ENCODE measurements at places on chromosomes 6 and 20.

DNA sequence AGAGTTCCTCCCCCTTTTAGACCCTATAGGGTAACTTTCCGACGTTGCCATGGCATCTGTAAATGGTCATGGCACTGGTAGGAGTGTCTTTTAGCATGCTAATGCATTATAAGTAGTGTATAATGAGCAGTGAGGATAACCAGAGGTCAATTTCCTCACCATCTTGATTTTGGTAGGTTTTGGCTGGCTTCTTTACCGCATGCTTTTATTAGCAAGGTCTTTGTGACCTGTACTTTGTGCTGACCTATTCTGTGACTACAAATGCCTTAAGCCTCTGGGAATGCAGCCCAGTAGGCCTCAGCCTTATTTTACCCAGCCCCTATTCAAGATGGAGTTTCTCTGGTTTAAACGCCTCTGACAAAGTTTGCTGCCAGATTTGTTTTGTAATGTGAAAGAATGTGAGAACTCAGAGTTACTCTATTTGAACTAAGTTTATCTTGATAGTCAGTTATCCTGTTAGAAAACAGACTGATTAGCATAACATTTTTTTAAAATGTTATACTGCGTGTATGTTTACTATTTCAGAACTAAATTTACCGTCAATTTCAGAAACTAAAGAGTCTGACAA lies 111.3 kb upstream of the PRSS16 start:
- no peak for DNase-seq

DNA sequence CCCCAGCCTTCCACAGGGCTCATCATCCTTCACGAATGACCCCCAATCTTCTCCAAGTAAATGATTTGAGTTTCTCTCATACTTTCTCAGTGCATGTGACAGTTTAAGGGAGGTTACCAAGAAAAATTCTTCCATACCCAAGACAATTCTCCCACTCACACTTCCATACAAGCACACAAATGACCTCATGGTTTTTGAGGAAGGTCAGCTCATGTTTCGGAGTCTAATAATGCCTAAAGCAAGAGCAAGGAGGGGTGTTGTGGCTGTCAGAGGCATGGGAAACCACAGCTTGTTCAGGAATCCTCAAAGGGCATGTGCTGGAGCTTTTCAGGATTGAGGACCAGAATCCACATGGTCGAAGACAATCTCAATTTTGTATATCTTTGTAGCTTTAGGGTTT lies 279.0 kb downstream of the MAFB start:
- DNase-seq = no peak

- DNase-seq = no peak
These were observed 14.3 kb upstream of the SCRT2 start for GRCh38 chr20:689947-690346.

- no peak for DNase-seq
These were observed 85.0 kb downstream of the FNDC1 start for GRCh38 chr6:159254186-159254585.

DNA sequence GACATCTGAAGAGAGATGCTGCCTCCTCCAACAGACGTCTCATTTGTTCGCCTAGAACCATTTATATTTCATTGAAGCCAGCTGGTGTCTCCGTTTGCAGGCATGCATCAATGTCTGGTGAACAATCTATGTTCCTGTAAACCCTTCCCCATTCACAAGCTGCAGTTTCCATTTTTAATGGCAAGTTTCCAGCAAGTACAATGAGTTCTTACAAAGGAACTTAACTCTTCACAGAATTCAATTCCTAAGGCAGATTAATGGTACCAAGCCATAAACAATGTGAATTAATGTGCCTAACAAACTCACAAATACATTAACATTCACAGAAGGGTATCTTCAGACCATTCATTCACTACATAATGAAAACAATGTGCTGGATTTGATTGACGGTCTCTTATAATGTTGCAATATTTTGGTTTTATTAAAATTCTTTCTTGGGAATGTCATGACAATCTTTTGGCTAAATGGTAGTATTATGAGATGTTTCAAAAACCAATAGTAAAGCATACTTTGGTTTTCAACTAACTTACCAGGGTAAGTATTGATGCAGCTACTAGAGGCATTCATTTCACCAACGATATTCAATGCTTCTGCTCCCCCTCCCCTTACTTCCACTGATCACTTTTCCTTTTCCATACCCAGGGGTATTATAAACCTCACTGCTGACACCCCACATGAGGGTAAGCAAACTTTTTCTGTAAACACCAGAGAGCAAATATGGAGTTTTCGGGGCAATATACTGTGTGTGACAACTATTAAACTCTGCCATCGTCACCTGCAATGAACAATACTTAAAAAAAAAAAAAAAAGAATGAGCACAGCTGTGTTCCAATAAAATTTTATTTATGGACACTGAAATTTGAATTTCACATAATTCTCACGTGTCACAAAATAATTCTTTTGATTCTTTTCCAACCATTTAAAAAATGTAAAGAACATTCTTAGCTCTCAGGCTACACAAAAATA lies 4.2 kb downstream of the AKIRIN2 start:
- no peak for DNase-seq

DNA sequence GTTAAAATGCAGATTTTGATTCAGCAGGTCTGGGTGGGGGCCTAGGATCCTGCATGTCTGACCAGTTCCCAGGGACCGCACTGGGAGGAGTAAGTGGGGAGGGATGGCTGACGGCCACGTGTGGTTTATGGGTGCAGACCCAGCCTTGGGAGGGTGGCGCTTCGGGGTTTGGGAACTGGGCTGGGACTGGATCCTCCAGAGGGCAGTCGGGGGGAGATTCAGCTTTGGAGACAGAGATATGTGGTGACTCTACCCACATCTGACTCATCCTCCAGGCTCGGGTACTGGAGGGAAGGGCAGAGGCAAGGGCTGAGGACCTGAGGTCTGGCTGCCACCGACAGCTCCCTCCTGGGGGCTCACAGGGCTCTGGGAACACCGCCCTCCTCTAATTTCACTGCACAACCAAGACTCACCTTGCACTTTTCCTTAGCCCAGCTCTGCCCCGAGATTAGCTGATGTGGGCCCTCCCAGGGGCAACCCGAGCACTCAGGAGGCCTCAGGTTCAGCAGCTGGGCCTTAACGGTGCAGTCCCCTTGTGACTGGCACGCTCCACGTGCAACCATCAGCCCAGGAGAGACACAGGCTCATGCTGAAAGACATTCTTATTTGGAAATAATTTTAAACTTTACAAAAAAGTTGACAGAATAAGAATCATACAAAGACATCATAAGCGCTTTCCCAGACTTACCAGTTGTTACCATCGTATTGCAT lies 172.8 kb upstream of the PMEPA1 start:
- DNase-seq = no peak

- no peak for DNase-seq
These were observed 11.5 kb downstream of the SRXN1 start for GRCh38 chr20:641516-641875.

GRCh38 chr6:151213352-151213751 lies 26.4 kb upstream of the AKAP12 start:
- DNase-seq = no peak

GRCh38 chr6:155325700-155326516 lies 11.6 kb upstream of the TFB1M start:
- no peak for DNase-seq

- DNase-seq = no peak
These were observed 2.4 kb upstream of the GCNT2 start for GRCh38 chr6:10518557-10519407.

DNA sequence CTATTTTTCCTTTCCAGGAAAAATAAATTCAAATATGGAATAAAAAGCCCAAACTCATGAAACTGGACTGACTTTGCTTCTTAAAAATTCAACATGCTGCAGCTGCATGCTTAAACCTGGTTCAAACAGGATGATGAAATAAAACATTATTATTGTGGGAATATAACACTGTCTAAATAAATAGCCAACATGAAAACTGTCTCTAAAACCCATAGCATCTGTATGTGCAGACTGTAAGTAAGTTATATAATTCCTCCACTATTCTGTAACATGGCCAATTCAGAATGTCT lies 30.4 kb upstream of the AHI1 start:
- DNase-seq = no peak

- DNase-seq = no peak
These were observed 61.2 kb upstream of the SGK1 start for GRCh38 chr6:134379076-134379475.

DNA sequence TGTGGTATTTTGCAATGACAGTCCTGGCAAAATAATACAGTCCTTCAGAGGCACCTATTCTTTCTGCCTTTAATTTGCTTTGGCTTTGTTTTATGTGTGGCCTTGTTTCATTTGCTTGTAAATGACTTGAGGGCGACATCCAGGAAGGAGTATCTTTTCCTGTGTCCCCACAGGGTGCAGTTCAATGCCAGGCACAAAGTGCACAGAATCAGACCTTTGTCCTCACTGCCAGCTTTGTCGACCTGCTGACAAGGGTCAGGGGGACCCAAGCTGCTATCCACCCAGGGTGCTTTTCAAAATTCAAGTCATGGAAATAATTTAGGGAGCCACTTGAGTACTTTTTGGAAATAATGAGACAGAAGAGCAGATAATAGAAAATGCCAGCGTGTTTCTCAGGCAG lies 37.0 kb upstream of the CDKN1A start:
- DNase-seq = no peak

GRCh38 chr20:32674362-32674789 lies 635 bp upstream of the C20orf203 start:
- DNase-seq = peak; percentile 42
